NCI-H1417 treated with DMSO at 0.1 percent for 48 hours (cell line): ENCODE measurements at places on chromosomes 5 and 9.

GRCh38 chr5:128671943-128672342 lies 133.9 kb upstream of the FBN2 start:
- no peak for DNase-seq

DNA sequence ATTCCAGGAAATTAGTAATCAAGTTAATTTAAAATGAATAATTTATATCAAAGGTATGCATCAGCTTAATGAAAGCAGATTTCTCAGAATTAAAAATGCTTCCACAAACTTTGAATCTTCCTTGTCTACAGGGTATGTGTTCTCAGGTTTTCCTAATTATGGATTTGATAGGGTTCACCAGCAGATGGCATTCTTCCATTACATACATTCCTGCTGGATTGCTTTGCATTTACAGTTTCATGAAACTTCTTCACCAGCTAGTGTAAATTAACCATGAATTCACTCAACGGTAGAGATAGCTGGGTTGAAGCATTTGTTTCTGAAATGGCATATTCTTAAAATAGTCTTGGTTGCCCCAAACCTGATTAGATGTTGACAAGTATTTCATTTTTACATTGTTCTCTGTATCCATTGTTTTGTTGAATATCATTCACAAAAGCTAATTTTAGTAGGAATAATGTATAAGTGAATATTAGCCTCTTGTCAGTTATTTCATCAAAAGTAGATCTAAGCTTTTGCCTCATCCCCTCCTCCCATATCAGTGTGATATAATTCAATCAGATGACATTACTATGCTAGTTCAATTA lies 68.7 kb upstream of the WDR41 start:
- no peak for DNase-seq

DNA sequence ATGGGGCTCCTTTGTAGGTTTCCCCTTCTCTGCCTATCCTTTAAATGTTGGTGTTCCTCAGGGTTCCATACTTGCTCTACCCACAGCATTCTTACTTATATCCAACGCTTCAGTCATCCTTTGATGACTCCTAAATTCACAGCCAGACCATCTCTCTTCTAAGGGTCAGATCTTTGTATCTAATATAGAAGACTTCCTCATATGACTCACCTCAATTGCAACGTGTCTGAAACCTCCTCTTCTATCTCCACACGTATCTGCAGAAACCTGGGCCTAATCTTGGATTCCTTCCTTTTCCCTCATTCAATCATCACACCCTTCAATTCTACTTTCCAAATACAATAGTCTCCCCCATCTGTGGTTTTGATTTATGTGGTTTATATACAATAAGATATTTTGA lies 68.3 kb downstream of the HMGCR start:
- no peak for DNase-seq

DNA sequence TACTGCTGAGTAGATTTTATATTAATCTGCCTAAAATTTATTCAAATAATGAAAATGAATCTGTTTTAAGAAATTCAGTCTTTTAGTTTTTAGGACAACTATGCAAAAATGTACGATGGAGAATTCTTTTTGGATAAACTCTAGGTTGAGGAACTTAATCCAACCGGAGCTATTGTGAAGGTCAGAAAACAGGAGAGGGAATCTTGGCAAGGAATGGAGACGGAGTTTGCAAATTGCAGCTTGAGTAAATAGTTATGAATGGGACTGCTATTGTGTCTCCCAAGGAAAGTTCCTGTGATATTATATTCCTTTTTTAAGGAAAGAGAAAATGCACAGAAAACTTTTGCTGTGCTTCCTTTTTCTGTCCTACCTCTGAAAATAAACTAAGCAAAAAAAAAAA lies 67.9 kb downstream of the IQGAP2 start:
- no peak for DNase-seq

DNA sequence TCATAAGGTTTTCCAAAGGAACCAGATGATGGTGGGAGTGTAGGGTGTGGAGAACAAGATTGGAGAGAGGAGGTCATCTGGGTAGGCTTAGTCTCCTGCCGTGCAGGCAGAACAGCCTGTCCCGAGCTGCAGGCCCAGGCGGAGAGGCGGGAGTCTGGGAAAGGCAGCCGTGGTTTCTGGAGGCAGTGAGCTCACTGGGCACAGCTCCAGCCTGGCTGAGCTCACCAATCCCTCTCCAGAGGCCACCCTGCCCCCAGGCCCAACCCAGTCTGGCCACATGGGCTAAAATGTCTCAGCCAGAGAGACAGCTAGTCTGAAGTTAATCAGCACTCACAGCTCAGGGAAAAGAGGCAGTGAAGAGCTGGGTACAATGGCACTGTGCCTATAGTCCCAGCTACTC lies 12.3 kb downstream of the P4HA2 start:
- DNase-seq = no peak

- DNase-seq = no peak
Measured at GRCh38 chr5:172692981-172693380, 51.9 kb downstream of the NEURL1B start.

GRCh38 chr9:129568560-129569501 lies 52.1 kb downstream of the C9orf50 start:
- no peak for DNase-seq

GRCh38 chr5:55582256-55582655 lies 47.5 kb upstream of the PLPP1 start:
- no peak for DNase-seq

- no peak for DNase-seq
Measured at GRCh38 chr5:172910828-172911627, 48.2 kb upstream of the RPL26L1 start.

GRCh38 chr5:74567411-74567995 lies 73.0 kb downstream of the ENC1 start:
- no peak for DNase-seq

DNA sequence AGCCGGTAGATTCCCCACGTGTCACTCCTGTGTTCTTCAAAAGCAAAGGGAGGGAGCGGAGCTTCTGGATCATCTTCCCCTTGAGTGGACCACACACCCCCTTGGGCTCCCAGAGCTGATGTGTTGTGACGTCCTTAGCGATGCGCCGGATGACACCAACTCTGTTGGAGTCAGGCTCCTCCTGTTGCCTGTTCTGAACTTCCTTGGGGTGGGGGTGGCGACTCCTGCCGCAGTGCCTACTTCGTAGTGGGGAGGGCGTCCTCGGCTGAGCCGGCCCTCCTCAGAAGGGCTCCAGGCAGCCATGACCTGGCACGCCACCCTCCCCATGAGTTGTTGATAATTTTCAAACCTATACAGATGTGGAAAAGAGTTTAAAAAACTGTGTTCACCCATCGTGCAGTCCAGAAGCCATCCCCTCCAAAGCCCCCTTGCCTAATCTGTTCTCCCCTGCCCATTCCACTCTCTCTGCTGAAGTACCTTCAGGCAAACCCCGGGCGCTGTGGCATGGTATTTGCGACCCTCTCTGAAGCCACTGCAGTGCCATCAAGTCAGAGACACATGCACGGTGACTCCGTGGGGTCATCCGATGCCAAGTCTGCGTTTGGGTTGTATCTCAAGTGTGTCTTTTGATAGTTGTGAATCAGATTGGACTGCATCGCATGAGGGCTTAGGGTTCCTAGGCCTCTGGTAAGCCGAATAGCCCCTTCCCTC lies 16.7 kb downstream of the EXOC3 start:
- DNase-seq = no peak

DNA sequence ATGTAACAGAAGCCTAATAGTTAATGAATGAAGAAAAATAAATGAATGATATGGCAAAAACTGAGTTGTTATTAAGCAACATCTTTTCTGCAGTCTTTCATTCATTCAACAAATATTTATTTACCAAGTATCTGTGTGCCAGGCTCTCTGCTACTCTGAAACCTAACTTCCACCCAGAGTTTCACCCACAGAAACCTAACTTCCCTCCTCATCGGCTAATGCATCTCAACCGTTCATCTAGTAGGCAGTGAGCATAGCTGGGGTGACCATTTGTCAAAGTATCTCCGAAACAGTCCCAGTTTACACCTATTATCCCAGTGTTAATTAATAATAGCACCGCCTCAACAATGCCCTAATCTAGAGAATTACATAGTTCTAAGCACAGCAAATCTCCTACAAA lies 1.5 kb downstream of the TTC39B start:
- no peak for DNase-seq

DNA sequence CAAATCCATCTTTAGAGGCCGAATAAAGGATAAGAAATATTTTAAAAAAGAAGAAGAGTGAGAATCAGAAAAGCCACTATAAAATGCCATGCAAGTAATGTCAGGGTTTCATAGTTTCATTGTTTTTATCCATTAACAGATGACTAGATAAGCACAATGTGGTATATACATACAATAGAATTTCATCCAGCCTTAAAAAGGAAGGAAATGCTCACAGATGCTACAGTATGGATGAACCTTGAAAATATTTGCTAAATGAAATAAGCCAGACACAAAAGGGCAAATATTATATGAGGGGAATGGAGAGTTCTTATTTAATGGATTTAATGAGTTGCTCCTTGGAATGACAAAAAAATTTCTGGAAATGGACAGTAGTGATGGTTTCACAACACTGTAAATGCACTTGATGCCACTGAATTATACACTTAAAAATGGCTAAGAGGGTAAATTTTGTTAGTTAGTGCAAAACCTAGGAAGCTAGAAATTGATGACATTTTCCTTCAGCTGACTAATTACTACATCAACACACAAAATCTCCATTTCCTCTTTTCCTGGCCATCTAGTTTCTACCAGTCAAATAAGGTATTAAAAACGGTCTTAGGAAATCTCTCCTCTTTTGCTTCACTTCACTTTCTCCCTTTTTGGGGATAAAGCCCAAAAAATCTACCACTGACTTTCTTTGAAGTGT lies 86.6 kb downstream of the GNA14 start:
- no peak for DNase-seq

DNA sequence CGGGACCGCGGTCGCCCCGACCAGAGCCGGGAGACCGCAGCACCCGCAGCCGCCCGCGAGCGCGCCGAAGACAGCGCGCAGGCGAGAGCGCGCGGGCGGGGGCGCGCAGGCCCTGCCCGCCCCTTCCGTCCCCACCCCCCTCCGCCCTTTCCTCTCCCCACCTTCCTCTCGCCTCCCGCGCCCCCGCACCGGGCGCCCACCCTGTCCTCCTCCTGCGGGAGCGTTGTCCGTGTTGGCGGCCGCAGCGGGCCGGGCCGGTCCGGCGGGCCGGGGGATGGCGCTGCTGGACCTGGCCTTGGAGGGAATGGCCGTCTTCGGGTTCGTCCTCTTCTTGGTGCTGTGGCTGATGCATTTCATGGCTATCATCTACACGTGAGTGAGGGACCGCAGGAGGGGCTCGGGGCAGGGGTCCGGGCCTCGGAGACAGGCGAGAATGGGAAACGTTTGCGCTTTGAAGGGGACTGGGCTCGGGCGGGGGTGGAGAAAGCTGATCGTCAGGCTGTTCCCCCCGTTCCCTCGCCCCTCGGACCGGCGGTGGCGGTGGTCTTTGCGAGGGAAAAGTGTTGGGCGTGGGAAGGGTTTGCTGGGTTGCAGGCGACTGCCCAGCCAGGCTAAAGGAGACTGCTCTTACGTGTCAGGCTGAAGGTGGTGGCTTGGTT lies 457 bp downstream of the UGCG start:
- DNase-seq = no peak

DNA sequence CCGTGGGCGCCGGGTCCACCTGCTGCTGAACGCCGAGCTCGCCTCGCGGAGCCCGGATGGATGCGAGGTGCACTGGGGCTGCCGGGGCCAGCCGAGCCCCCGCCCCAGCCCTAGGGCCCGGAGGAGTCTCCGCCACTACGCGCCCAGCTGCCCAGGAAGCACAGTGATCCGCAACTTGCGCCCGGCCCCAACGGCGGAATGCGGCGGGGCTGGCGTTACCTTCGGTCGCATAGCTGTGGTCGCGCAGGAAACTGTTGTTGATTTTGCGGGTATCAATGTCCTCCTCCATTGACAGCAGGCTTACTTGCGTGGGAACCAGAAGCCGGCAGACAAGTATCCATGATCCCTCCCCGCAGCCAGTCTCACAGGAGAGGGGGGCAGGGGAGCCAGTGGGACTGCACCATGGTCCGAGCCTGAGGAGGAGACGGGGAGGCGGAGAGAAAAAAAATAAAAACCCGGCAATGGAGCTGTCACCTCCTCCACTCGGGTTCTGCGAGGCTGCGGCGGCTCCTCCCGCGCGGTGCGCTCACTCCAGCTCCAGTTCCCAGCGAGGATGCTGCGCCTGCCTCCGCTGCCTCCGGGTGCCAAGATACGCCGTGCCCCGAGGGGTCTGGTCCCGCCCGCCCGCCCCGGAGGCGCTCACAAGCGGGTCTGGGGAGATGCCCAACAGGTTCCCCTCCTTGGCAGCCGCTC lies 628 bp downstream of the PPP2R2B start:
- DNase-seq = no peak

GRCh38 chr5:153276151-153276550 lies 214.3 kb upstream of the GRIA1 start:
- no peak for DNase-seq

DNA sequence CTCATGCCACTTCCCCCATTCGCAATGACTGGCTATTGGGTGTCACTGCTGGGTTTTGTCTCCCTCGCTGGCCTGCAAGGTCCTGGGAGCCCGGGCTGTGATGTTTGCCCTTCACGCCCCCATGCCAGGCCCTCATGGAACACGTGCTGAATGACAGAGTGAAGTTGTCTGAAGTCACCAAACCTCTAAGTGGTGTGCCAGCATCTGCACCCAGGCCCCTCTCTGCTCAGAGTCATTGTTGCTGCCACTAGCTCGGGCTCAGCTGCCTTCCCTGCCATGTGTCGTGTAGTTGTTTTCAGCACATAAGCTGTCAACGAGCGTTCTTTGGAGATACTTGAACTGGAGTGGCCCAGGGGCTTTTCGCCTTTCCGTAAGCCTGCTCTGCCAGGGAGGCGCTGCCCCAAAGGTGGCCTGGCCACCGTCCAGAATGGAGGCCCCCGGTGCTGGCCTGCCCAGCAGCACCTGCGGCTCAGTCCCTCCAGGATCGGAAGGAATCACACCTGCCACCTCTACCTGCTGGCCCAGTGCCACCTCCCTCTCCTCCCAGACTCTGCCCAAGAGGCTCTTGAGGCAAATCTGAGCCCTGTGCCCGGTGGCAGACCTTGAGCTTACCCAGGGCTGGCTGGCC lies 250.1 kb downstream of the PBX3 start:
- no peak for DNase-seq

DNA sequence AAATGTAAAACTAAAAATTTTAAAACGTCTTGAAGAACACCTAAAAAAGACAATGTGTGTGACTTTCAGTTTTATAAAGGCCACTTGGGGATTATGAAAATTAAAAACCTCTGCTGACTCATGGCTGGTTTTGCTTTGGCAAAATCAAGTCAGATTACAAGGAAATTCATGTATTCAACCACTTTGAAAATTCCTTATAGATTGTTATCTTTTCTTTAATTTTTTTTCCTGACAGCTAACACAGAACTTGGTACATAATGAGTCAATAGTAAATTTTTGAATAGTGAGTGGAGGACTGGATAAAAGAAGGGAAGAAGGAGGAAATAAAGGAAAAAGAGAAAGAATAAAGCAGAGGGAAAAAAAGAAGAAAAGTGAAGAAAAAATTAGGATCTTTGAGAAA lies 1774.7 kb upstream of the ACO1 start:
- DNase-seq = no peak
